CD4-positive, alpha-beta T cell treated with Interleukin-4 for 1 hour (primary cell): ENCODE measurements at places on chromosomes 11 and 22.

GRCh38 chr11:5290106-5290505 lies 11.6 kb downstream of the OR51B4 start:
- DNase-seq: no peak

GRCh38 chr11:85595285-85595884 lies 31.8 kb downstream of the DLG2 start:
- DNase-seq: no peak

GRCh38 chr22:46854125-46854870 lies 91.8 kb downstream of the TBC1D22A start:
- DNase-seq: peak; percentile 2

GRCh38 chr22:26553056-26553752 lies 36.7 kb downstream of the TPST2 start:
- no peak for DNase-seq

GRCh38 chr11:79336797-79337517 lies 103.9 kb downstream of the TENM4 start:
- DNase-seq: no peak
